ENCODE measurements at places on chromosomes 12 and 14.

GRCh38 chr12:110100315-110100970 lies 23.7 kb upstream of the IFT81 start:
- DNase-seq, result no peak

- DNase-seq, result no peak
Measured at GRCh38 chr12:93449277-93449676, 7.5 kb upstream of the UBE2N start.

DNA sequence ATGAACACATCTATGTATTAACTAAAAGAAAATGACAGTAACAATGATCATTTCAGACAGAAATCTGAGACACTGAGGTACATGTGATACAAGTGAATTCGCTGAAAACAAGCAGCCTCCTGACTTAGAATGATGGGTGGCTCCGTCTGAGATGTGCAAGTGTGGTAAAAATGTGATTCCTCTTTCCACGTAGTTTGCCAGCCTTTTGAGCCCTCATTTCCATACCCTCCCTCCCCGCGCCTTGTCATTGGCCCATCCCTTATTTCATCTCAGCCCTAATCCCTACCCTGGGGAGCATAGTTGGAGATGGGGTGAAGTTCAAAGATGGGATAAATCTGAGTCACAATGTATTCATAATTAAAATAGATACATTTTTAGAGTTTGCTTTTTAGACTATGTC lies 107.8 kb downstream of the BMP4 start:
- no peak for DNase-seq

- no peak for DNase-seq
Measured at GRCh38 chr14:36827861-36828260, 166.2 kb downstream of the PAX9 start.

- no peak for DNase-seq
Measured at GRCh38 chr14:91872517-91873470, 5.5 kb upstream of the TC2N start.

- no peak for DNase-seq
Measured at GRCh38 chr12:12181511-12181910, 85.3 kb downstream of the LRP6 start.

- DNase-seq, result no peak
Measured at GRCh38 chr12:67039995-67040860, 228.9 kb upstream of the CAND1 start.

- no peak for DNase-seq
Measured at GRCh38 chr14:70013271-70013873, 134.2 kb downstream of the SMOC1 start.
